Sciatic nerve (tissue), 2 donors: ENCODE measurements at places on chromosomes 5 and 9. TPM values are rescaled to one million over a fixed set of nuclear protein-coding genes. Genes with fewer than 3 reads are reported as not detected.

Gene CYLC2
- not detected for total RNA-seq

Gene THBS4
- total RNA-seq, result 111 TPM

Gene HBEGF
- total RNA-seq, result 21.1 TPM

Gene FEM1C
- total RNA-seq, result 20.7 TPM
